Thyroid gland (tissue), 4 donors: ENCODE measurements at places on chromosomes 11 and 22. TPM values are rescaled to one million over a fixed set of nuclear protein-coding genes. Genes with fewer than 3 reads are reported as not detected.
A peak's percentile ranks its signal among the peaks of the same experiment; 100 is the strongest.

- H3K4me3 ChIP-seq: no peak overlapping the region
- H3K36me3 ChIP-seq: no peaks in the 10 kb centered on the region
- peak; percentile 6 for DNase-seq
- no peaks in the 10 kb centered on the region for H3K27me3 ChIP-seq
- no peaks in the 10 kb centered on the region for H3K4me1 ChIP-seq
Observed at GRCh38 chr11:99822846-99823565, 802.3 kb downstream of the CNTN5 start.

DNA sequence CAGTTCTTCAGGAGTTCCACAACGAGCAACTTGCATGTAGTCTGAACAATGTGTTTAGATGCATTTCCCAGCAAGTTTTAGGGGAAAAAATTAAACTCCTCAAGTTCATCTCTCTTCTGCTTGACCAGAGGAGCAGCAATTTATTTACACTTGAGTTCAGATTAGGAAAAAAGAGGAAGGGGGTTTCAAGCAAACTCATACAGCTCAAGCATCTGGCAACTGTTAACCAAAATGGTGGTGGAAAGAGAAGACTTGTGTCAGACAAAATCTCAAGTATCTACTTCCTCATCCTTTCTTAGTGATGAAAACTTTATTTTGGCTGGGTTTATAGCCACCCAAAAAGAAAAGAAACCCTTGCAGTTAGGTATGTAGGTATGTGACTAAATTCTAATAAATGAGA lies 29.1 kb upstream of the PICALM start:
- no peaks in the 10 kb centered on the region for H3K4me1 ChIP-seq
- no peak for DNase-seq
- no peak overlapping the region for H3K27ac ChIP-seq
- H3K27me3 ChIP-seq: no peaks in the 10 kb centered on the region
- no peaks in the 10 kb centered on the region for H3K36me3 ChIP-seq
- no peak overlapping the region for H3K4me3 ChIP-seq

DNA sequence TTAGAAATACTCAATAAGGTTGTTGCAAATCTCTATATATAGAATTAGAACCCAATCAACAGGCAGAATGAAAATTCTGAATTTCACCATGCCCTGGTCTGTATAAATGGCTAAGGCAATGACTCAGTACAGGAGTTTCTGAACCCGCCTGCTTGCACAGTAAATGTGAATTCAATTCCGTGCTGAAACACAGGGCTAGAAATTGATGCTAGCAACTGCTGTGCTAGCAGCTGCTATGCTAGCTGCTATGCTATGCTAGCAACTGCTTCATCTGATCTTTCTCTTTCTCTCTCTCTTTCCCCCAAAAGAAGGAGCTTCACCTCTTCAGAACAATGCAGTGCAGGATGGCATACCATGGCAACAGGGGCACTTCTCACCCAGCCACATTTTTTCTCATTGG lies 9.7 kb upstream of the OR52J3 start:
- no peaks in the 10 kb centered on the region for H3K27me3 ChIP-seq
- H3K4me1 ChIP-seq: no peaks in the 10 kb centered on the region
- DNase-seq: no peak
- H3K36me3 ChIP-seq: no peaks in the 10 kb centered on the region
- no peak overlapping the region for H3K4me3 ChIP-seq

- H3K4me3 ChIP-seq: no peak overlapping the region
- no peaks in the 10 kb centered on the region for H3K27me3 ChIP-seq
- no peak overlapping the region for H3K27ac ChIP-seq
- H3K4me1 ChIP-seq: no peaks in the 10 kb centered on the region
- H3K36me3 ChIP-seq: no peaks in the 10 kb centered on the region
Observed at GRCh38 chr11:37199082-37199481, 601.0 kb upstream of the RAG2 start.

GRCh38 chr22:33575041-33575440 lies 345.2 kb downstream of the LARGE1 start:
- no peak for DNase-seq
- H3K4me1 ChIP-seq: no peaks in the 10 kb centered on the region
- H3K36me3 ChIP-seq: no peaks in the 10 kb centered on the region
- H3K27ac ChIP-seq: no peak overlapping the region
- no peak overlapping the region for H3K4me3 ChIP-seq

DNA sequence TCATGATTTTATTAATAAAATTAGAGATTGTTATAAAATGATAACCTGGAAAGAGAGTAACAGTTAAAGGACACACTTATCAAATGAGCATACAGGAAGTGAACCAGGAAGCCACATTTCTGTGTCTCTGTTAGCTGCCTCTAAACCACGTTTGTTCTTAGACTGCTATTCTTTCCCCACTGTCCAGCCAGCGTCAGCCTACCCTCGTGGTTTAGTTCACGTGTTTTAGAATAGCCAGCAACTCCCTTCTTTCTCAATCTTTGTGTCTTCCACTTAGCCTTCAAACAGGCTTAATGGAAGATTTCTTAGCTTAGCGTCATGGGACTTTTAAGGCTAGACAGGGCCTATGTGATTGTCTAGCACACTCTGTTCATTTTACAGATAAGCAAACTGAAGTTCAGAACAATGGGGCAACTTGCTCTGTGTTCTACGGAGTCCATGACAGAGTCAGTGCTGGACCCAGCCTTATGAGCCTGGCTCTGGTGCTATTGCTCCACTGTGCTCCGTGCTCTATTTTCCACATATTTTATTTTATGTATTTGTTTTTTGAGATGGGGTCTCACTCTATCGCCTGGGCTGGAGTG lies 27.2 kb downstream of the GRAMD1B start:
- no peaks in the 10 kb centered on the region for H3K4me1 ChIP-seq
- H3K4me3 ChIP-seq: no peak overlapping the region
- DNase-seq: no peak
- no peaks in the 10 kb centered on the region for H3K27me3 ChIP-seq
- no peak overlapping the region for H3K27ac ChIP-seq
- no peaks in the 10 kb centered on the region for H3K36me3 ChIP-seq

- no peaks in the 10 kb centered on the region for H3K27me3 ChIP-seq
- H3K36me3 ChIP-seq: no peaks in the 10 kb centered on the region
- no peak for DNase-seq
- H3K4me3 ChIP-seq: no peak overlapping the region
Observed at GRCh38 chr11:30775233-30775522, 189.0 kb upstream of the MPPED2 start.

DNA sequence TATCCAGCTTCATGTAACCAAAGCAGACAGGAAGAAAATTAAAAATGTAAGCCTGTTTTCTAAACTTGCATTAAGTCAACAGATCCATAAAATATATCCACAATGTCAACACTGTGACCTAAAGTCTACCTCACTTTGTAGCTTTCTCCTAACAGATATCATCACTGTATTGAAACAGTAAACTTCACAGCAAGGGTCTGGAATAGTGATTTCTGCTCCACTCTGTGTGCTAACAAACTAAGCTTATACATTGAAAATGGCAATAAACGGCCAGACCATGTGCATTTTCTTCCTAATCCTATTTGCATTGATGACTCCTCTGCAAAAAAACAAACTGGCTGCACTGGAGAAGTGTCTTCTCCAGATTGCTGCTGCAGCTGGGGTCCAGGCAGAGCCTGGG lies 26.8 kb downstream of the CADM1 start:
- H3K4me1 ChIP-seq: no peaks in the 10 kb centered on the region
- DNase-seq: no peak
- H3K27me3 ChIP-seq: no peaks in the 10 kb centered on the region
- H3K4me3 ChIP-seq: no peak overlapping the region
- no peak overlapping the region for H3K27ac ChIP-seq

Gene GPR83
- 4.2 TPM for total RNA-seq

Gene ZBTB16
- 157 TPM for total RNA-seq
